ENCODE measurements at places on chromosomes 1 and 21.
A peak's percentile ranks its signal among the peaks of the same experiment; 100 is the strongest.

DNA sequence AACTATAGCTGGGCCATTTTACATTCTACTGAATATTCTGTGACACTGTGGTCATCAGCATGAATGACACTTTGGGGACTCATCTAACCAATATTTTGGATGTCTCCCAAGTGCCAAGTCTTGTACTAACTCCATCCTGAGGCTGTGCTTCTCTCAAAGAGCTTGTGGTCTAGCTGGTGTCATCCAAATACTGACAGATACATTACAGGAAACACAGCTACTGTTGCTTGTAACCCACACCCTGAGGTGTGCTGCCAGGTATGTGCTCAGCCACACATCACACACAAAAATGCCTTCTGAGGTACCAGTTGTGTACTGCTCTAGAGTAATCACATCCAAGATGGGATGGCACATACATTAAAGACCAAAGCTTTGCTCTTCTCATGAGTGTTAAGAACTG, 81.6 kb downstream of the ST6GALNAC5 start:
- DNase-seq: no peak

GRCh38 chr1:112576240-112576639, 42.7 kb downstream of the ST7L start:
- DNase-seq: no peak

DNA sequence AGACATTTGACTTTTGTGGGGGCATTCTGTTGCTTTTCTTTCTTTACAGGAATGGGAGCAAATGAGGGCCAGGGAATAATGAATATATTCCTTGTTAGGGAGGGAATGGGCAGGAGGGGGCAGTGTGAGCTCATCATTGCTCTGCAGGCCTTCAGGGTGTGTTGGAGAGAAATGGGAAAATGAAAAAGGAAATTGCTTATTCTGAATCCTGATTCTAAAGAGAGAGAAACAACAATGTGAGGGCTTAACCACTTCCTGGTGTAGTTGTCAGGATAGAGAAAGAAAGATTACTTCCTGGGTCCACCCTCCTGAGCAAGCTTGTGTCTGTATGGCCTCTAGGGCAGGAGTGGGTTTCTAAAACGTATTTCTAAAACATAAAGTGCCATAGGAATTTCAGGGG, 28.3 kb downstream of the VANGL2 start:
- DNase-seq: peak; percentile 12

DNA sequence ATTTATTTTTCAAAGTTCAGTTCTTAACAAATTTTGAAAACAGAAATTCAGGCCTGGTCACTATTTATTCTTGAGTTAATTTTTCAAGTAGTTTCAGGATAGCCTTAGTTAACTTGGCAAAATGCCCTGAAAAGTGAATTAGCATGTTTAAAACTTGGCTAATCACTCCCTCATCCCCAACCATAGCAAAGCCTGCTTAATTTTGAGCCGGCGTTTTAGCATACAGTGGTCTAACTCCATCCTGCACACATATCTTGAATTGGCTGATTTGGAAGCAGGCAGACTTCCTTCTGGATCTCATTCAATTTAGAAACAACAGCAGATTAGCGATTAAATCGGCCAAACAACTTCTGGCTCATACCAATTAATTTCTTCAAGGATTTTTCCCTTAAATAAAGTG, 439.2 kb downstream of the PTBP2 start:
- no peak for DNase-seq
